ENCODE measurements at places on chromosomes 3 and 15.
A peak's percentile ranks its signal among the peaks of the same experiment; 100 is the strongest.

- DNase-seq: no peak
Measured at GRCh38 chr15:75532413-75533250, 46.5 kb downstream of the PTPN9 start.

- no peak for DNase-seq
Measured at GRCh38 chr3:124345845-124346244, 353.9 kb upstream of the ROPN1 start.

DNA sequence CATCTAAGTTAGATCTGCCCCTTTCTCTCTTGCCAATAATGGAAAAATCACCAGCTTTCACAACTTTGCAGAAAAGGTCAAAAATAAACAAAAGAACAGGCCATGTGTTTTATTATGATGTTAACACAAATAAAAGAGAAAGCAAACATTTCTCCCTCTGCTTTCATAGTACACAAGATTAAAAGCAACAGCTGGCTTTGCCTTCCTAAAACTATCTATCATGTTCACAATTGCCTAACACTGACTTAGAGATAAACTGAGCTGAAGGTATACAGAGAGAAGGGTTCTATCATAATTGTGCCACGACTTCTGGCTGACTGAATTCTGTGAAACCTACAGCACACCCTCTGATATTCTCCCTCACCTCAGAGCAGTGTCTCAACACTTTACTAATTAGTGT is 29.4 kb downstream of the AADAC start:
- no peak for DNase-seq

DNA sequence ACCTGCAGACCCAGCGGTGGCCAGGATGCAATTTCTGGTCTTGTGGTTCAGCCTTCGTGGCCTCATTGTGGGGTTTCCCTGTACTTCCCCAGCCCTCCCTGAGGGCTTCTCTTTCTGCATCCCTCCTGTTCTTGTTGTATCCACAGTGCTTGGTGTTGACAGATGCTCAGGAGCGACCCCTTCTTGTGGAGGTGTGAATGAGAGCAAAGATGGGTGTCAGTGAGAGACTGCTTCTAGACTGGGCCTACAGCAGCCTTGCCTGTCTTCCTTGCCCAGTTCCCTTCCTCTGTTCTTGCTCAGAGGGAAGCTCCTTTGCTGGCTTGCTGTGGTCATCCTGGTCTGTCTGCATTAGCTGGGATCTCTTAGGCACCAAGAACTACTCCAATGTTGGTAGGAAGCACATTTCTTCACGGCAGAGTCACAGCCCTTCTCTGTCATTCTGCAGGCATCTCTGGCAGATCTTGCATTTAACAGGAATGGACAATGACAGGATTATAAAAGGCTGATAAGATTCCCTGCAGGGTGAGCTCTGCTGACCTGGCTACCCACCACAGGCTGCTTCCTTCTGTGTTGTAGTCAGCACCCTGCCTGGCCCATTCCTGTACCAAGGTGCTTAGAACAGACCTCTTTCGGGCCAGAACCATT is 317.8 kb upstream of the C2CD4B start:
- DNase-seq: no peak

GRCh38 chr3:195450731-195451229 is 8.0 kb upstream of the ACAP2 start:
- DNase-seq: peak; percentile 70

DNA sequence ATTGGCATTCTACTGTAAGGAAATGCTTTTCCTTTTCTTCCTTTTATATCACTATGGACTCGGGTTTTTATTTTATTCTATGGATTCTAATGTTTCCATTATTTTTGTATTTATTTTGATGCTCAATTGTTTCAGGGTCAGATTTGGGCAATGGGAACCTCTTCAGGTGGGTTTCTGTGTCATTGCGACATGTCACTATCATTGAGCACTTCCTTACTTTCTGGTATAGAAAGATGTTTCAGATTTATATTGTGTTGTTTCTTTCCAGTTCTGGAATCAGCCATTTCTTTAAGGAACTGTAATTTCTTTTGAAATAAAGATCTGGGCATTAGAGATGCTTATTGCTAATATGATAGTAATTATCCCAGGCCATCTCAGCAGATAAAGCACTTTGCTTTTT is 21.8 kb downstream of the GALK2 start:
- no peak for DNase-seq

- no peak for DNase-seq
Measured at GRCh38 chr3:100457811-100458210, 34.6 kb upstream of the TMEM45A start.

Data from NCI-H2107 (cell line).